ENCODE measurements at places on chromosomes 12 and 14.

GRCh38 chr12:6699989-6700645 lies 498 bp downstream of the PIANP start:
- DNase-seq, result no peak

GRCh38 chr12:91685917-91686316 lies 459.7 kb downstream of the BTG1 start:
- no peak for DNase-seq

DNA sequence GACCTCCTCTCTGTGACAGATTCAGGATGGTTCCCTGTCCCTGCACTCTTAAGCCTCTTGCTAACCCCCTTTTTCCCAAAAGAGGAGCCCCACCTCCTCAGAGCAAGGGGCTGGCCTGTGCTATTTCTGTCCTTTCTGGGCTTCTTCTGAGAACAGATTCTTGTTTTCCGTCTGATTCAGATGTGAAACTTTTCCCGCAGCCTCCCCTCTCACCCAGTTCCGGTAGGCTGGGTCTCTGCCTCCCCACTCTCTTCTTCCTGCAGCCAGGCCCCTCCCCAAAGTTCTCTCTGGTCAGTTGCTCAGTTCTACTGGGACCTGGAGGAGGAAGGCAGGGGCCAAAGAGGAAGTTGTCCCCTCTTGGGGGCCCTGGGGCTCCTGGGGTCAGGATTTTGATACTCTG lies 11.8 kb downstream of the PDE1B start:
- no peak for DNase-seq

GRCh38 chr14:102095871-102096568 lies 9.2 kb upstream of the HSP90AA1 start:
- peak; percentile 19 for DNase-seq

DNA sequence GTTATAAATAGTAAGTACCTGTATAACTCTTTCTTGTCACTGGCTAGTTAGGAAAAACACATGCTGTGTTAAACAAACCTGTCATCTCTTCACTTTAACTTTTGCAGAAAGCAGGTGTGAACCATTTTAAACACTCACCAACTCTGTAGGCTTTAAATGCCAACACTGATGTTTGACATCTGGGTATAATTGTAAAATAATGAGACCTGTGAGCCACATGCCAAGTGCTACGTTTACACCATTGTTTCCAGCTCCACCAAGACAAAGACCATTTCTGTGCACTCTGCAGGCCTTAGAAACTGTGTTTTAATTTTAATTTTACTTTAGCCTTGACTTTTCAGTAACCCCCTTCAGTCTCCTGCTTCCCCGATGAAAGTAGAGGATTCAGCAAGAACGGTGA lies 11.0 kb downstream of the TPH2 start:
- no peak for DNase-seq

GRCh38 chr12:54251667-54252284 lies 28.1 kb downstream of the CBX5 start:
- peak; percentile 79 for DNase-seq

- no peak for DNase-seq
Observed at GRCh38 chr12:30178916-30179315, 395.2 kb upstream of the TMTC1 start.

GRCh38 chr12:127677537-127678131 lies 589.3 kb upstream of the TMEM132C start:
- peak; percentile 62 for DNase-seq

DNA sequence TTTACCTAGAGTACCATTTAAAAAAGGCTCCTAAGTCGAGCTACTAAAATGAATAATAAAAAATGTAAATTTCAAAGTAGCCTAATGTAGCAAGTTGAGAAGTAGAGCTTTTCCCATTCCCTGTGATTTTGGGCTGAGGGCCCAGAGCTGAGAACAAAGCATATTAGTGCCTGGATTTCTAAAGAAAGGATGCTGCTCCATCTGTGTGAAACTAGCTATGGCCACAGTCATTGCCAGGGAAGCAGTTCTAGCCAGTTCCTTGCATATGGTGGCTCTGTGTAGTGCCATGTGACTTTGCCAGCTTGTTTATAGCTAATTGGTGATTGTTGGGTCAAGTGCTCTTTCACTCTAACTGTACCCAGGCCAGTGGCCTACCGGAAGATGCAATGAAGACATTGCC lies 20.4 kb upstream of the FBXO33 start:
- DNase-seq, result no peak

All from Kasumi-1 (cell line).